ENCODE measurements at places on chromosomes 16 and 17. TPM values are rescaled to one million over a fixed set of nuclear protein-coding genes. Genes with fewer than 3 reads are reported as not detected.

DNA sequence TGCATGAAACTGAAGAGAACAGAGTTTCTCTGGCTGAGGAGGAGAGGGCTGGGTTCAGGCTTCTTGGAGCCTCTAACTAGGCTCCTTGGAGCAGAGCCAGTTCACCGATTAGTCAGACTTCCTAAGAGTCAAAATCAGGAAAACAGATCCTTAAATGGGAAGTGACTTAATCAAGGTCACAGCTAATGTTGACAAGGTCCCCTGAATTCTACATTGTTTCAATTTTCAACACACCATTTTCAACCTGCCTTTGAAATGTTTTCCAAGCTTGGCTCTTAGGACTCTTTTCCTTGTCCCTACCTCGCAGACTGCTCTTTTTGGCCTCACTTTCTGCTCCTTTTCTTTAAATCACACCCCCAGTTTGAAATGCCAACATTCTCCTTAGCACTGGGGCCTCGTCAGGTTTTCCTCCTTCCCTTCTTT lies 16.3 kb downstream of the MYL4 start:
- H3K36me3 ChIP-seq: no peaks in the 10 kb centered on the region
- no peak overlapping the region for H3K4me3 ChIP-seq
- H3K27ac ChIP-seq: peak overlapping the region; percentile 40
- DNase-seq: no peak
- peaks cover 26% of the 10 kb centered on the region for H3K4me1 ChIP-seq

DNA sequence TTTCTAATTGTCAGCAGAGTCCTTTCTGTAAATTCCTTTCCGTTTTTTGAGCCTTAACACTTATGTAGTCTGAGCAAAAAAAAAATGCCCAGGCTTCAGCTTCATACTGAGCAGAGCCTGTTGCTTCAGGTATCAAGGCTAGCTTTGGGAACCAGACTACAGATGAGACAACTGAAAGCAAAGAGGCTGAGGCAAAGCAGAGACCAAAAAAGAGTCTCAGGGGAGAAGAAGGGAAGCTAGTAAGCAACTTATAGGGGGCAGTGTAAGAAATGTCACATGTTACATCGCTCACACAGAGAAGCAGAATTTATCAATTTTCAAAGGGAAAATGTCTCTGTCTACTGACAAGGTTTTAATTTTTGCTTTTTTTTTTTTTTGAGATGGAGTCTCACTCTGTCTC lies 3.3 kb downstream of the HASPIN start:
- peaks cover 21% of the 10 kb centered on the region for H3K4me1 ChIP-seq
- no peak for DNase-seq
- H3K36me3 ChIP-seq: no peaks in the 10 kb centered on the region
- H3K4me3 ChIP-seq: no peak overlapping the region
- H3K27me3 ChIP-seq: no peaks in the 10 kb centered on the region

DNA sequence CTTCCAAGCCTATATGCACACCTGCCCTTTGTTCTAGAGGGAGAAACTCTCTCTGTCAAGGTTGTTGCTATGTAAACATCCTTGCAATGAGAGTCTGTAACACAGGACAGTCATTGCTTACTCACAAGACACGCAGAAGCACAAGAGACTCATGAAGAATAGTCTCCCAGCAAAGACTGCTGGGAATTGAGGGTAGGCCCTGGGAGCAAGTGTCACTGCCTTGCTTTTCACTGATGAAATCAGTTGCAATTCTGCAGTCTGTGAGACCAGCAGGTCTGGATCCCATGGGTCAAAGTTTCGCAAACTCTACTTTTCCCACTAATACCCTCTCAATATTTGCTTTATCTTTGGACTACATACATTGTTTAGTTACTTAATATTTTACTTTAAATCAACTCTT lies 177.4 kb downstream of the FTO start:
- no peak for DNase-seq
- H3K4me3 ChIP-seq: no peak overlapping the region
- H3K27ac ChIP-seq: no peak overlapping the region
- no peaks in the 10 kb centered on the region for H3K4me1 ChIP-seq

GRCh38 chr16:71565812-71566700 lies 10.8 kb downstream of the TAT start:
- H3K36me3 ChIP-seq: peaks cover 12% of the 10 kb centered on the region
- H3K4me3 ChIP-seq: peak overlapping the region; percentile 91
- H3K27ac ChIP-seq: peak overlapping the region; percentile 97
- no peak for DNase-seq
- H3K27me3 ChIP-seq: peaks cover 10% of the 10 kb centered on the region
- H3K4me1 ChIP-seq: peaks cover 26% of the 10 kb centered on the region

Gene DNAJC7
- total RNA-seq: 118 TPM

Data from naive thymus-derived CD8-positive, alpha-beta T cell (primary cell).